ENCODE measurements at places on chromosomes 4 and X.

- no peak for DNase-seq
Observed at GRCh38 chr4:180054291-180054690, 2188.9 kb upstream of the TENM3 start.

DNA sequence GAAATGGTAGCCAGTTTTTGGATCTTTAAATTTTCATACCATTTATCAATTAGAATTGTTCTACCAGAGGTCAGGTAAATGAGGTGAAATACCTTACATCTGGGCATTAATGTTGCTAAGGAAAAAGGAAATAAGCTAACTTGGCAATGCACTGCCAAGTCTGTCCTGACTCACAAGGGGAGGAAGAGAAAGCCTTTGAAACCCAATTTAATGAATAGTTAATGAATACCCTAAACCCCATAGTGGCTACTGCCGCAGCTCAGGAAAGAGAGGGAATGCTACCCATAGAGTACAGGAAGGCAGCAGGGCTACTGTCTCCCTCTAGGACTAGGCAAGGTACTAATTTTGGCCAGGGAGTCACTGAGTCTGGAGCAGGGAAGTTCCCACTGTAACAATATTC is 16.8 kb upstream of the DHX15 start:
- DNase-seq: no peak

DNA sequence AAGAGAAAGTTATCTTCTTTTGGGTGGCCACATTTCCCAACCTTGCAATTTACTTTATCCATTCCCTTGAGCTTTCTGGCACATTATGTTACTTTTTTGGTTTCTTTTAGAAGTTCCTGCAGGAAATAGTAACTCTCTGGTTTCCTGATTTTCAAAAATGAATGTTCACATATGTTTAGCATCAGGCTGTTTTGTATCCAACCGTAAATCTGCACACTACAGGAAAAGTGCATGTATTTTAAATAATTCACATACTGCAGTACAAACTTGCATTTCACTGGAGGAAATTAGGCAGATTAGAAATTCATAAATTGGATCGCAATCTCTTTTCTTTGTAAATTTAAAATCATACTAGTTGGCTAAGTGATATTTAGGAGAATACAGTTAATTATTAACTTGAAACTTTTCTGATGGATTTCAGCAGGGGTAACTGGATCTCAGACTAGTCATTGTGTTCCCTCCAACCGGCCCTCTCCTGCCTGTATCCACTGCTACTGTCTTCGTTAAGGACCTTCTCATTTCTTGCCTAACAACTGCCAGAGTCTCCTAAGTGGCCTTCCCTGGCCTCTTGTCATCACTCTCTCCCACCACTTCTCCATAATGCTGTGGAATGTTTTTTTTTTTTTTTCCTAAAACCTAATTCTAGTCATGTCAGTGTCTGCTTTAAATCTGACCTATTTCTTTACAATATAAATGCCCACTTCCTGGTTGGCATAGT is 137.2 kb downstream of the UNC5C start:
- DNase-seq: no peak

DNA sequence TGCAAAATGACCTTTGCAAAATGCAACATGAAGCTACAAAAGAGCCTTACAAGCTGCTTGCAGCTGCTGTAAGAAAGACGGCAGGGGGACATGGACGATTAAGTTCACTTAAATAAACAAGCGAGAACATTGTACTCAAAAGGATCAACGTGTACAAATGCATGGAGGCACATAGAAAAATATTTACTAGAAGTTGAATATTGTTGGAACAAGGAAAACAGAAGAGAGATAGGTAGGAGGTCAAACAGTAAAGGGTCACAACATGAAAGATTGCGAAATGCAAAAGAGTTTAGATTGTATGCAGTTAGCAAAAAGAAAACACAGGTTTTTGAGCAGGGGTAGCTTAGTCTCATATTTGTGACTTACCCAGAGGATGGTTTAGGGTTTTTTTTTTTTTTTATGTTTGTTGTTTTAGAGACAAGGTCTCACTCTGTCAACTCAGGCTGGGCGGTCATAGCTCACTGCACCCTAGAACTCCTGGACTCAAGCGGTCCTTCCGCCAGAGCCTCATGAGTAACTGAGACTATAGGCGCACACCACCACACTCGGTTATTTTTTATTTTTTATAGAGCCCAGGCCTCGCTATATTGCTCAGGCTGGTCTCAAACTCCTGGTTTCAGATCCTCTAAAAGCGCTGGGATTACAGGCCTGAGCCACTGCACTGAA is 1.4 kb upstream of the PHF8 start:
- DNase-seq: no peak

- DNase-seq: no peak
Observed at GRCh38 chr4:1873291-1873690, 2.1 kb downstream of the NSD2 start.

- DNase-seq: no peak
Observed at GRCh38 chr4:151553874-151554273, 144.9 kb downstream of the FHIP1A start.

DNA sequence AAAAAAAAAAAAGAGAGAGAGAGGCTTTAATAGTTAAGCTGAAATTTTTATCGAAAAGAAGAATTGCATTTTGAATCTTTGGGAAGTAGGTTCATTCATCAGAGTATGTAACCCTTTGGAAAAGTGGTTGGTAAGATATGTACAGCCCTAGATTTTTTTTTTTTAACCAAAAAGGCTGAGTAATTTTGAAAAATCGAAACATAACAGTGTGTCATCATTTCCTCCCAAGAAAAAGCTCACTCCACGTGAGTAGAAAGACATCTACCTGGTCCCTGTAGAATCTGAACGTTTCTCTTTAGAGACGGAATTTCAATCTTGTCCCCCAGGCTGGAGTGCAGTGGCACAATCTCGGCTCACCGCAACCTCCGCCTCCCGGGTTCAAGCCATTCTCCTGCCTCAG is 16.2 kb downstream of the SHOX start:
- DNase-seq: no peak

DNA sequence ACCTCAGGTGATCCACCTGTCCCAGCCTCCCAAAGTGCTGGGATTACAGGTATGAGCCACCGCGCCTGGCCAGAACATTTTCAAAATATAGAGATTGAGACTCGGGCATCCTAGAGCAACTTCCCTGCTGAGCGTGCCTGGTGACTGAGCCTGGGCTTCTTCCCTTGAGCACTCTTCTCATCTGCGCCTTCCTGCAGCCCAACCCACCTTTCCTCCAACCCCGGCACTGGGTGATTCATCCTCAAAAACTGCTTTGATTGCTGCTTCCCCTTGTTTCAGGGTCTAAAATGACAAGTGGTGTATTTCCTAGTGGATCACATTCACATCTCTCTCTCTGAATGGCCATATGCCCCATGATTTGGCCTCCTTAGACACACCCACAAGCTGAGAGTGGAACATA is 37.8 kb downstream of the PHKA2 start:
- DNase-seq: no peak

GRCh38 chr4:23897564-23898109 is 7.8 kb upstream of the PPARGC1A start:
- no peak for DNase-seq

- DNase-seq: no peak
Observed at GRCh38 chrX:22121161-22121560, 89.0 kb downstream of the PHEX start.

DNA sequence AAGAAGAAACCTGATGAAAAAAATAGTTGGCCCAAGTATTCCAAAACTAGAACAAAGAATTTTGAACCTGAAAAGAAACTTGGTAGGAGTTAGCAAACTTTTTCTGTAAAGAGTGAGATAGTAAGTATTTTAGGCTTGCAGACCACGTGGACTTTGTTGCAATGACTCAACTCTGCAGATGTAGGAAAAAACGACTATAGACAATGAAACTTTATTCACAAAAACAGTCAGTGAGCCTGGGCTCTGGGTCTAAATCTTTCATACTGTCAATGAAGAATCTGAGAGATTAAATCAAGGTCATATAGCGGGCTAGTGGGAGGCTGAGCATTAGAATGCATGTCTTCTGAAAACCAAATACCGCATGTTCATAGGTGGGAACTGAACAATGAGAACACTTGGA is 23.0 kb downstream of the SH3D19 start:
- DNase-seq: no peak

DNA sequence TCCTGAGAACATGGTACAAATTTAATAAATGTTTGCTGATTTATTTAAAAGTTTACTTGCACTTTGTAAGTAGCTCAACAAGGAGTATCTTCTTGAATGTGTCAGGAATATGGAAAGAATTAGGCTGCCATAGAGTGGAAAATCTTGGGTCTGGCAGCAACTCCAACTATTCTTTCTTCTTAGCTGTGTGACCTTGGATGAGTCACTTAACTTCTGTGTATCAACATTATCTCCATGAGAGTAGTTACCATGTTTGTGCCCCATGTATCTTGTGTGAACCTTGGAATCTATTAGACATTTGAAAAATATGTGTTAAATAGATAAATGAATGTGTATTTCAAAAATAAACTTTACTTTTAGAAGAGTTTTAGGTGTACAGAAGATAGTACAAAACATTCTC is 348.8 kb downstream of the GBA3 start:
- no peak for DNase-seq

Data from HTR-8/SVneo (cell line).